ENCODE measurements at places on chromosomes 6 and 20. TPM values are rescaled to one million over a fixed set of nuclear protein-coding genes. Genes with fewer than 3 reads are reported as not detected.

CGA gene
- total RNA-seq = not detected

BLOC1S5 gene
- total RNA-seq = 14.3 TPM

C6orf15 gene
- not detected for total RNA-seq

RAD21L1 gene
- total RNA-seq = 0.63 TPM

COX4I2 gene
- not detected for total RNA-seq

- peak; percentile 11 for DNase-seq
These were observed 56.3 kb downstream of the TSHZ2 start for GRCh38 chr20:53028337-53029007.

GRCh38 chr6:108565893-108566292, 5.2 kb downstream of the FOXO3 start:
- peak; percentile 14 for DNase-seq

DNA sequence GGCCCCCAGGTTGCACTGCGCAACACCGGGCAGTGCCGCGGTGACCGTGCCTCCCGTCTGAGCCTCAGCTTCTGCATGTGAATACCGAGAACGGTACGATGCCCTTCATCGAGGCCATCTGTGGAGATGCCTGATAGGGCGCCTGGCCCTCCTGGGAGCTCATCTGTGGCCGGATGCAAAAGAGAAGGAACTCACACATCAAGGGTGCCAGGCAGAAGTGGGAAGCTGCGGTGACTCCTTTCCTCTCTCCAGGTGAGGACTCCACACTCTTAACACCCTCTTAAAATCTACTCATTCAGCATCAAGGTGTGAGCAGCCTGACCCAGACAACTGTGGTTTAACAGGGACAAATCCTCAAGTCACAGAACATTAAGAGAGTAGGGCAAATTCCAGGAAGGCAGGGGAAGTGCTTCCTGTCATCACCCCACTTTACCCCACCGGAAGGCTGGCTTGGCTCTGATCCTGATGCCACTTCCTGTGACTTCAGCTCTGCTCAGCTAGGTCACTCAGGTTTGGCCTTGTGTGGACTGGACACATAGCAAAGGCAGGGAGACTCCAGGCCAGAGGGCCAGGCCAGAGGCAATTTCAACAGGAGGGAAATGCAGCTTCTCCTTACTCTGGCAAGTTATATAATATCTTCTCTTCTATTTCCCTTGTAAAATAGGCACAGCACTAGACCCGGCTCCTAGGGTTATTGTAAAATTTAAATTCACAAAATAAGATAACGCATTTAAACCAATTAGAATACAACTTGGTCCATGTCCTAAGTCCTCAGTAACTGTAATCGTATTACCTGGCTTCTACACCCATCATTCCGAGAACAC, 69.4 kb downstream of the CPNE5 start:
- DNase-seq = peak; percentile 85

- DNase-seq = no peak
These were observed 131.7 kb upstream of the THBS2 start for GRCh38 chr6:169385237-169385880.
